ENCODE measurements at places on chromosomes 4 and X.

- DNase-seq: peak; percentile 49
Observed at GRCh38 chr4:158161551-158162354, 11.1 kb downstream of the GASK1B start.

GRCh38 chrX:52852110-52852860 is 15.6 kb downstream of the XAGE3 start:
- DNase-seq: no peak

- DNase-seq: no peak
Observed at GRCh38 chrX:41076742-41077141, 8.5 kb upstream of the USP9X start.

DNA sequence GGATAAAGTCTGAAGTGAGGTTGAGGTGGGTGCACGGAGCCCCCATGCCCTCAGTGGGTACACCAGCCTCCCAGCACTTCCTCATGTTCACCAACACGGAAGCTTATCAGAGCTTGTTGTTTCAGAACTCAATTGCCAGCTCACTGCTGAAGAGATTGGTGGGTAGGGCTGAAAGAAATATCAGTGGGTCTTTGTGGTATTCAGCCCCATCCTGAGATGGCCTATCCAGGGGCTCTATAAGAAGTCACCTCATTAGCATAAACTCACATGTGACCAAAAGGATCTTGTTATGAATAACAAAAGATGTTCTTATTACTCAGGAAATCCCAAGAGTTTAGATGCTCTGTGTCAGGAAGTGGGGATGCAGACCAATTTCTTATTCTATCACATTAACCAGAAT is 177.3 kb downstream of the ARHGAP10 start:
- DNase-seq: no peak

- DNase-seq: no peak
Observed at GRCh38 chr4:23171976-23172375, 479.2 kb downstream of the GBA3 start.

DNA sequence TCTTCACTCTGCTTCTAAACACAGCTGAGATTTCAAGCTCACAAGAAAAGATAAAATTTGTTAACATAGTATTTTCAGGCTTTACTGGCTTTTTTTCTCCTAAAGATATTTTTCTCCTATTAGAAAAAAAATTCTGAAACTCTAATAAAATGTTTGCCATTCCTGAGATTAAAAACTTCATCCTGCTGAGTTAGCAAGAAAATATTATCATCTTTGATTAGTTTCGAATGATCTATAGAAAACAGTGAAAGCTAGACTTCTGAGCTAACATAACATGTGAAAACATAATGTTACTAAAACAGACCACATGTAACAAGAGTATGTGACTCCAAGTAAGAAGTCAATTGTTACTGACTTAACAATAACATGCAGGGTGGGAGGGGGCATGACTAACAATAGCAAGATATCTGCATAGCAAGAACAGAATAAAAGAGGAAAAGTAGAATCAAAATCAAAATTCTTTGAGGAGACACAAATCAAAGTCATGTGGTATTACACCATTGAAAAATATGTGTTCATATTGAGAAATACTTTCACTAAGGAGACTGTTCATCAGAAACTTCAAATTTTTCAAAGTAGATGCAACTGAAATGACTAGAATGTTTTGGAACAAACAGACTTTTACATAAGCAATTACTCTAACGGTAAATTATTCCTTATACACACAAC is 14.5 kb downstream of the TBCK start:
- no peak for DNase-seq

GRCh38 chr4:15779306-15779705 is 1.2 kb downstream of the CD38 start:
- peak; percentile 29 for DNase-seq

DNA sequence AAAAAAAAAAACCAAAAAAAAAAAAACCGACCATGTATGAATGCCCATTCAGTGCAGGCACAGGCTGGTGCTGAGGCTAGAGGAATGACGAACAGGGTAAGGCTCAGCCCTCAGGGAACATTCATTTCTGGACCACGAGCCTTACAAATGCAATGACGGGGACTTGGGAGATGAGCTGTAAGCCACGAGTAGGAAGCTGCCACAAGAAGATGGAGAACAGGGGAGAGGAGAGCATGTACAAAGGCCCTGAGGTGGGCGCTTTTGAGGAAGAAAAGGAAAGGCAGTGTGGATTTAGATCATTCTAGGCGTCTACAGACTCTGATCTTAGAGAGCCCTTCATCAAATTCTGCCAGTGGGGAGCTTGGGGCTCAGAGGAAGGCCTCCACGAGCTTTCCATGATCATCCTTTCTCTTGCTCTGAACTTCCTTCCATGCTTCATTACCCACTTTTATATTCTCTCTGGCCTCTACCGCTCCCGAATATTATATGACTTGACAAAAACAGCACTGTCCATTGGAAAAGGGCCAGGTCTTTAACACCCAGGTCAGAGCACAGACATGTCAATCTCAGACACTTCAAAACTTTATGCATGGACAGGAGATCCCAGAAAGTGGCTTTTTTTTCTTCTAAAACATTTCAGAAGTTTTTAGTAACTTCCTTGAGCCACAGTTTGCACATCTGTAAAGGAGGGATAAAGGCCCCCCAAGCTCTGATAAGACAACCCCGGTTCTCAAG is 3.3 kb upstream of the ZNF518B start:
- DNase-seq: no peak

DNA sequence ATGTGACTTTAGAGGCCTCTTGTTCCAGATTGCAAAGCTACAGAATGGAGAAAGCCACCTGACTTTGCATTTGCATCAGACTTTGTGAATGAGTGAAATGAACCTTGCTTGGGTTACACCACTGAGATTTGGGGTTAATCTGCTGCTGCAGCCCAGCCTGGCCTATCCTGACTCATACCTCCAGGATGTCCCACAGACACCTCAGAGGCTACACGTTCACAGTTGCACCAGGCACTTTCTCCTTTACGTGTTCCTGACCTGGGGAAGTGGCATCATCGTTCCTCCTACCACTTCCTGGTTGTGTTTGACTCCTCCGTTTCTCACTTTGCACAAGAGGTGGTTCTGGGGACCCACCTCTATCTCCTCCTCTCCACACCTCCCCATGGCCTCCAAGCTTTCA is 9.2 kb upstream of the SORCS2 start:
- no peak for DNase-seq

DNA sequence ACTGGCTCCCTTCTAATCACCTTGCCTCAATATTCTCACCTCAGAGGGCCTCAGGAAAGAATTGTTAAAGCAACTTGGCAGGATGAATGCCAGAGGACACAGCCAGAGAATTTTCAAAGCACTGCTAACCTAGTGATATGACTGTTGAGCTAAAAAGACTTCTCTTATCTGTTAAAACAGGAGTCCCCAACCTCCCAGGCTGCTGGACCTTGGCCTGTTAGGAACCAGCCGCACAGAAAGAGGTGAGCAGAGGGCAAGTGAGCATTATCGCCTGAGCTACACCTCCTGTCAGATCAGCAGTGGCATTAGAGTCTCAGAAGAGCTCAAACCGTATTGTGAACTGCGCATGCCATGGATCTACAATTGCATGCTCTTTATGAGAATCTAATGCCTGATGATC is 1.7 kb upstream of the KCNE5 start:
- no peak for DNase-seq
